NCI-H2227 treated with DMSO at 0.1 percent for 48 hours (cell line): ENCODE measurements at places on chromosomes 2 and 18.

- DNase-seq: no peak
These were observed 86.4 kb downstream of the NCOA1 start for GRCh38 chr2:24577481-24577880.

- no peak for DNase-seq
These were observed 25.6 kb downstream of the FAP start for GRCh38 chr2:162217598-162217997.

DNA sequence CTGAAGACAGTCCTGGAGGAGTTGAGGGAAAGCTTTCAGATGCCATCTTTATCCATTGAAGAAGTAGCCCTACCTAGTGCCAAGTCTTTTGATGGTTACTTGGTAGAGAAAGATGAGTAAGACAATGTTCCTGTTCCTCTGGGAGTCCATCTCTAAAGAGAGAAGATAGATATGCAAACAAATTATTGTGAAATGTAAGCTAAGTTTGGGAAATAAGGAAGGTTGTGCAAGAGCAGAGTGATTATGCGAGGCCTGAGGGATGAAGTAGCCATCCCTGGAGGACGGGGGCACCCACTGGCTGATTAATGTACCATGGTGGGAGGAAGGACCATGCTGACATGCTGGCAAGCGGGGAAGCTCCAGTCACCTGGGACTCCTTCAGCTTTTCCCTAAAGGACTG is 994 bp upstream of the DTNA start:
- DNase-seq: no peak

DNA sequence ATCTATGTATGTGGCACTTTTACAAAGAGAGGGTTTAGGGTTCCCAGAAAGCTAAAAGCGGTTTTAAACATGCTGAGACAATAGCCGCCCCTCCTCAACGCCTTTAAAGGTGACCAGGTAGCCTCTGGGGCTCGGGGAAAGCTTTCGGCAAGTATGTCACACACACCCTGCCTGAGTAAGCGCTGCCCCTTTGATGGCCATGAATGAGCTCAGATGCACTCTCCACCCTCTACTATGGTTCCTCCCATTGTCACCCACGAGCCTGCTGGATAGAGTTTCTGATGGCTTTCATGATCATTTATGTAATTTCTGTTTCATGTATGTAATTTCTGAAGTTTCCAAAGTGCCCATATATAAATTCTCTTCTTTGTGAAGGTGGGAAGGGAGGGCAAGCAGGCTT is 44.1 kb upstream of the GRHL1 start:
- no peak for DNase-seq

- no peak for DNase-seq
These were observed 85.0 kb downstream of the PTH2R start for GRCh38 chr2:208491641-208492040.

- no peak for DNase-seq
These were observed 14.6 kb downstream of the TMSB10 start for GRCh38 chr2:84919885-84920580.
